ENCODE measurements at places on chromosomes 2 and 18.

DNA sequence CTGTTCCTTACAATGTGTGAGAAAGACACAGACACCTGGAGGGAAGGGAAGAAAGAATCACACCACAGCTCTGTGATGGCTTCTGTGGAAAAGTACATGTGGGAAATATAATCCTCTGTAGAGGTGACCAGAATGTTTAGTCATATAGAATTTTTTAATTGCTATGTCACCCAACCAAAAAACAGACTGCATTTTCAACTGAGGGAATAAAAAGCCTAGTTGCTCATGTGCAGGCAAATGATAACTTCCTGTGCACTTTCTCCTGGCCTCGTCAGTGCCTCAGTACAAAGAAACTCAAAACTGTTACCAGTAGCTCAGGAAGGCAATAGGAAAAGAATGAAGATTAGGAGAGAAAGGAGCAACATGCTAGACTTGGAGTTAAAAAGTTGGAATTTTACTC is 326.8 kb downstream of the OSR1 start:
- no peak for DNase-seq

GRCh38 chr2:214127170-214127569 is 283.7 kb upstream of the VWC2L start:
- no peak for DNase-seq

DNA sequence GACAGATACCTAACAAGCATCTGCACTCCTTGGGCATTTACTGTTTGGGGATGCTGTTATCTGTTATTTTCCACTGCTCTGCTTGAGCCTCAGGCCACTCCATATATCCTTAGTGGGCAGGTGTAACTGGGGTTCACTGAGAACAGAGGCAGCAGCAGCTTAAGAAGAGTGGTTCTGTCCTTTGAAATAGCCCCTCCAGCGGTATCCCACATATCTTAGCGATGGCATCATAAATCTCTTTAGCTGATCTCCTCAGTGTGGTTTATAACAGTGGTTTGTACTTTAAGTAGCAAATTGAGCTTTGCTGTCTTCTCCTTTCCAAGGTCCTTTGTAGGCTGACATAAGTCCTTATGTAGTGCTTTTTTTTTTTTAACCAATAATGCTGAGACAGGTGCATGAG is 79.7 kb upstream of the RPRM start:
- no peak for DNase-seq

DNA sequence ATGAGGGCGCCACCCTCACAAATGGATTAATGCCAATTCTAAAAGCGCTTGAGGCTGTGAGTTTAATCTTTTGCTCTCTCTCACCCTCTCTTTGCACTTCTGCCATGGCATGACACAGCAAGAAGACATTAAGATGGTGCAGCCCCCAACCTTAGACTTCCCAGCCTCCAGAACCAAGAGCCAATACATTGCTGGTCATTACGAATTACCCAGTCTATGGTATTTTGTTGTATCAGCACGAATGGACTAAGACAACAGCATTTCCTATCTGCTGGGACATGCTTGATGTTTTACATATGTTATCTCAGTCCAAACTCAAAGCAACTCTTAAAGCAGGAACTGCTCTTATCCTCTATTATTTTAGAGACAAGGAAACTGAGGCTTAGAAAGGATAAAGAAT is 222.9 kb downstream of the STK39 start:
- no peak for DNase-seq

- no peak for DNase-seq
Observed at GRCh38 chr2:163610817-163611556, 124.8 kb downstream of the FIGN start.

DNA sequence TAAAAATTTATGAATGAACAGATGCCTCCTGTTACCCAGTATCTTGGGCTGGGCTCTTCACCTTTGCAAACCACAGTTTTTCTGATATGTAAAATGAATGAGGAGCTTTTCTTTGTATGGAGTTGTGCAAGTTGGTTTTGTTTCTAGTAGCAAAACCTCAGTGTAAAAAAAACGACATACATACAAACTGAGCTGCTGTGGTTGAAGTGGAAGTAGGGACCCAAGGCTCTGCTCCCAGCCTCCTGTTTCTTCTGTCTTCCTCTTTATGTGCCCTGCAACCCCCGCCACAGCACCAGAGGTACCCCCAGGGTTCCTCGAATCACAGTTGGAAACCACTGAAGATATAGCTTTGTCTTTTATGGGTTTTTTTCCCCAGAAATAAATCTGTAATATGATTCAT is 118.1 kb downstream of the MYO1B start:
- DNase-seq = no peak

GRCh38 chr2:159506764-159507440 is 109.4 kb downstream of the BAZ2B start:
- no peak for DNase-seq

DNA sequence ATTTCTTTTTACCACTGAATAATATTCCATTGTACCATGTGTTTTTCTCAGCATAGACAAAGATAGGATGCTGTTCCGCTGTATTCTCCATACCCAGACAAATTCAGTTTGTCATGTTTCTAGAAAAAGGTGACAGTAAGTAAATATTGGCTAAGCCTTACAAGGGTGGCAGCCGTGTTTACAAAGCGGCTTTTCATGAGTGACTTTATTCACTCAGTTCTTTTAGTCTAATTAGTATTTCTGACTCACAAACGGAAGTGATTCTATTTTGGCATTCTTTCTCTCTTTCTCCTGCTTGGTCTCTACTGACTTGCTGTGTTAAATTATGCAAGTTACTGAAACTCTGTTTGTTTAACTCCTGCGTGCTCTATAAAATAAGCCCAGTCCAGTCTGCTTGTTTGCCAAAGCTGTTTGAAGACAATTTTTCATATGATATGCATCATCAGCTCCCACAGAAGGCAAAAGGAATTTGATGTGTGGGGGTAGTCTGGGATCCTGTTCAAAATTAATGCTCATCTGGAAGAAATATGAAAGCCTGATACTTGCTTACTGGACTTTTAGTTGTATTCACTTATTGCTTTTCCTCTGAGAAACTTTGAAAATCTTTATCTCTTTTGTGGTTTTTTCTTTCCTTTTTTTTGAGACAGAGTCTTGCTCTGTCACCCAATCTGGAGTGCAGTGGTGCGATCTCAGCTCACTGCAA is 2.3 kb upstream of the PLEKHH2 start:
- no peak for DNase-seq

GRCh38 chr2:239316562-239317465 is 84.0 kb downstream of the HDAC4 start:
- DNase-seq = no peak

- DNase-seq = no peak
Observed at GRCh38 chr2:39535636-39536185, 98.6 kb upstream of the MAP4K3 start.

- DNase-seq = no peak
Observed at GRCh38 chr2:641164-641871, 35.9 kb downstream of the TMEM18 start.

DNA sequence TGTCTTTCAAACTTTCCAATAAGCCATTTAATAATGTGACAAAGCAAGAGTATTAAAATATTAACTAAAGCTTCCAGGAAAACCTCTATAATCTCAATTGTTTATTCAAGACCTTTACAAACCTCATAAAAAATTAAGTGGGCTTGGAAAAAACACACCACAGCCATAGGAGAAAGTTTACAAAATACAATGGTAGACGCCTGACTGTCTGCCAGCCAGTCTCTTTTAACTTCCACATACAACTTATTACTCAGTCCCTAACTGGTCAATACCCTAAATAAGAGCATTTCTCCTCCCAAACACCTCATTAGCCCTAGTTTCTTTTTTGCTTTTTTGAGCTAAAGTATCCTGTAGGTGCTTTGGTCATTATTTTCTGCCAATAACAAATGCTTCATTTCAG is 247.4 kb upstream of the CYP26B1 start:
- no peak for DNase-seq

DNA sequence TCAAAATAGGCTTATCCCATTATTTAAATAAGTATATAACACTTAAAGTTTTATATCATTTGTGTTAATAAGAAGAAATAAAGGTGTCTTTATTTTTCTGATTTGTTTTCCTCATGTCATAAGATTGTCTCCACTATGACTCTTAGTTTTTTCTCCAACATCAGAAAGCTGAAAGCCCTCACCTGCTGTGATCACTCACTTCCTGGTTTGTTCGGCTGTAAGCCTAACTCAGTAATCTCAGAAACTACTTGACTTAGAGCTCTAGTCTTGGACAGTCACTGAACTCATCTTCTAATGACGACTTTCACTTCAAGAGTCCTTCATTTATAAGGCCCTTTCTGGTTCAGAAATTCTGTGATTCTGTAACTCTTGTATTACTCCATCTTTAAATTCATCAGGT is 311.0 kb downstream of the ZEB2 start:
- DNase-seq = no peak

All from activated naive CD4-positive, alpha-beta T cell (primary cell).